Eye (tissue), 1 donor: ENCODE measurements at places on chromosomes 7 and 10.
A peak's percentile ranks its signal among the peaks of the same experiment; 100 is the strongest.

DNA sequence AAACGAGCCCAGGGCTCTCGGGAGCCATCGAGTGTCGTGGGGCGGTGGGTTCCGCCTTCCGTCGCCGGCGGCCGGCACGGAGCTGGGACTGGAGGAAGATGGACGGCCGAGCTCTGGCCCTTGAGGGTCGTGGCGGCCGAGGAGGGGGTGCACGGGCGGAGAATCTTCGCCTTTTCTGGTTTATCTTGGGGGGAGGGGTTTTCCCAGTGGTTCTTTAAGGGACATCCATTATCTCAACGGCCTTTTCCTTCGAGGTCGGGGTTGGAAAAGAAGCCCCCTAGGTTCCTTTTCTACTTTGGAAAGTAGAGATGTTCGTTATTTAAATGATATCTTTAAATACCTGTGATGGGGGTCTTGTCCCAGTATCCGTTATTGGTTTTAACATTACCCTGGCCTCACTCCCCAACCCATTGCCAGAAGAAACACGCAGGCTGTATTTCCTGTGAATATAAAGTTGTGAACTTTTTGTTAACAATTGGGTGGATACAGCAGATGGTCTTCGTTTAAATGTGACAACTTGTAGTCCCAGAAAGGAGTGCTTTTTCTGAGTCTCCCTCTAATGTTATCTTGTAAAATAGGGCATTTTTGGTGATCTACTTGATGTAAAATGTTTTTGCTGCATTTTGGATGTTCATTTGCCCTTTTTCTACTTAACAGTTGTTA, 765 bp downstream of the CCAR1 start:
- peak; percentile 52 for DNase-seq

- DNase-seq: no peak
These were observed 36.1 kb downstream of the UBTD1 start for GRCh38 chr10:97534746-97535367.

DNA sequence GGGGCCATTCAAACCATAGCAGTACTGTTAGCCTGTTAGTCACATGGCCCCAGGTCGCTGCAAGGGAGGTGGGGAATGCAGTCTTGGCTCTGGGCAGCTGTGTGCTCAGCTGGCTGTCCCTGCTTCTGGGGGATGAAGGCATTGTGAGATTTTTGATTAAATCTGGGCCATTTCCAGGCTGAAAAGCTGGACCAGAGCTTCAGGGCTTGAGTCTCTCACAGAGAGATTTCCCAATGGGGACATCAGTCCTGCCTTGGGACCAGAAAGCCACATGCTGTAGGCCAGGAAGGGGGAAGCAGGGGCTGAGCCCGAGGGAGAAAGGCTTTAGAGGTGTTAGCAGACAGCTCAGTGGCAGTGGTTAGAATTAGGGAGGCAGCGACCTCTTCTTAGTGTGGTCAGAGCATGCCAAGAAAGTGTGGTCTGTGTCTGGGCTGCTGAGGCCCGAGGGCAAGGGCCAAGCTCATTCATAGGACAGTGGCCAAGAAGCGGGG, 33.6 kb downstream of the PALD1 start:
- DNase-seq: peak; percentile 46

DNA sequence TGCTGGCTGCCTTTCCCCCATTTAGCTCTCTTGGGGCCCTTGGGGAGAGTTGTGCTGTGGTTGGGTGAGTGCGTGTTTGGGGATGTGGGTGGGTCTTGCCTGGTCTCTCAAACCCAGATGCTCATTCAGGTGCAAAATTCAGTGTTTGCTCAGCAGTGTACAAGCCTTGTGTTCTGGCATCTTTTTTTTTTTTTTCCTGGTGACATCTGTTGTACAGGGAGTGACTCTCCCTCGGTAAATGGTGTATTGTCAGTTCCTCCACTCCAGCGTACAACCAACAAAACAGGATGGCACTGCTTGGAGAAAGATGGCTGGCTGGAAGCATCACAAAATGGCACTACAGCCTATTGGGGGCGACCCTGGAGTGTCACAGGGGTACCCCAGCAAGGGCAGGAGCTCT, 75.5 kb downstream of the LRMDA start:
- DNase-seq: no peak

GRCh38 chr10:123766012-123766411, 99.9 kb downstream of the GPR26 start:
- no peak for DNase-seq

- no peak for DNase-seq
These were observed 5.3 kb downstream of the DNAJB12 start for GRCh38 chr10:72349438-72349837.

GRCh38 chr10:7000061-7000460, 410.8 kb downstream of the SFMBT2 start:
- no peak for DNase-seq

DNA sequence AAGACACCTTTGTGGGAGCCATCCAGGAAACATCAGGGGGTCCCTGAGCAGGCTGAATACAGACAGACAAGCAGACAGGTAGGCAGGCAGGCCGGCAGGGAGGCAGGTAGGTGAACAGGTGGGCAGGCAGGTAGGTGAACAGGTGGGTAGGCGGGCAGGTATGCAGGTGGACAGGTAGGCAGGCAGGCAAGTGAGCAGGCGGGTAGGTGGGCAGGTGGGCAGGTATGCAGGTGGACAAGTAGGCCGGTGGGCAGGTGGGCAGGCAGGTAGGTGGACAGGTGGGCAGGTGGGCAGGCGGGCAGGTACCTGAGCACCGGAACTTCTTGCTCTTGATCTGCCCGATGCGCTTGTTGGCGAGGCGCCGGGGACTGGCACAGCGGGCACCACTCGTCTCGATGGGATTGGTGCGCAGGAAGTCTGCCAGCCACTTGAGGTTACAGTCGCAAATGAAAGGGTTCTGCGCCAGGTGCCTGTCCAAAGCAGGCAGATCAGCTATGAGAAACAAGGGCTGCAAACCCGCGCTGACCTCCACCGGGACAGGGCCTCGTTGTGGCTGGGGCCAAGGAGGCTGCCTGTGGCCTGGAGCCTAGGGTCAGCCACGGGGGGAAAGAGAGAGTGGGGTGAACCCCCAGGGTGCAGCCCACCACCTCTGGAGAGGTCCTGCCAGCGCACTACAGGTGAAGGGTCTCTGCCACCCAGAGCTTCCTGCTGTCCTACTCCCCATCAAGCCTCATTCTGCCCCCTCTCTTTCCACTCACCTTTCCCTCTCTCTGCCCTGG, 136.9 kb downstream of the SLIT1 start:
- DNase-seq: no peak

- DNase-seq: no peak
These were observed 323.4 kb downstream of the WDR37 start for GRCh38 chr10:1379601-1380000.

- no peak for DNase-seq
These were observed 216.9 kb downstream of the CCDC3 start for GRCh38 chr10:12784646-12785045.

DNA sequence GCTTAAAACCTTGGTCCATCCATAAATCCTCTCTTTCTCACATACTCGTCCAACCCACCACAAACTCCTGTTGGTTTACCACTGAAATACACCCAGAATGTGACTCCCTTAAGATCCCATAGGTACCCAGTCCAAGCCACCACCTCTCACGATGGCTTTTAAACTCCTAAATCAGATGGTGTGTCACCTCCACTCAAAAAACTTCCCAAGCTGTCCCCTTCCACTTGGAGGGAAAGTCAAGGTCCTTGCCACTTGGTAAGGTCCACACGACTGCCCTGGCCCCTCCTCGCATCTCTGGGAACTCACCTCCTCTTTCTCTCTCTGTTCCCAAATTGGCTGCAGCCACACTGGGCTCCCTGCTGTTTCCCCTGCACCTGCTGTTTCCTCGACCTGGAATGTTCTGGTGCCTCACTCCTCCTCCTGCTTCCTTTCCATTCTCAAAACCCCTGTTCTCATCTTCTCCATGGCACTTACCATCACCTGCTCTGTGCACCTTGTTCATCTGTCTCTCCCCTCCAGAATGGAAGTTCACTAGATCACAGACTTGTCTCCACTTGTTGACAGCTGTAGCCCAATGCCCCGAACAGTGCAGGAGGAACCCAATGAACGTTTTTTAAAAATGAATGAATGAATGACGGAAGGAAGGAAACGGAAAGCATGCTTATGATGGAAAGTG, 23.0 kb downstream of the ZFAND2A start:
- DNase-seq: peak; percentile 48

- DNase-seq: no peak
These were observed 92.8 kb downstream of the ST7 start for GRCh38 chr7:117045927-117046710.
